NCI-H1105 (cell line): ENCODE measurements at places on chromosomes 16 and 17.

DNA sequence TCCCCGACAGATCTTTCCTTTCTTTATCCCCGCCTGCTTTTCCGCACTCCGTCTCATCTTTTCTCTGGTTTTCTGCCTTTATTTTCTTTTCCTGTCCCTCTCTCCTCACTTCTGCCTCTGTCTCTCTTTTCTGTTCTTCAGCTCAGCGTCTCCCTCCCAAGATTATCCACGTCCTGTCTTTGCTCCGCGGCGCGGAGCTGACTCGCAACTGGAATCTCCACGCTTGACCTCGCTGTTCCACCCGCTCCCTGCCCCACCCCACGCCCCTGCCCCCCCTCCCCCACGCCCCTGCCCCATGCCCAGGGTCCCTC lies 4.9 kb upstream of the LHX1 start:
- no peak for DNase-seq

- no peak for DNase-seq
Measured at GRCh38 chr16:63216696-63217423, 1180.6 kb upstream of the CDH8 start.

GRCh38 chr17:27959382-27959709 lies 66.2 kb upstream of the LYRM9 start:
- DNase-seq, result no peak

GRCh38 chr16:66695471-66695934 lies 1.0 kb downstream of the CMTM4 start:
- DNase-seq, result no peak

DNA sequence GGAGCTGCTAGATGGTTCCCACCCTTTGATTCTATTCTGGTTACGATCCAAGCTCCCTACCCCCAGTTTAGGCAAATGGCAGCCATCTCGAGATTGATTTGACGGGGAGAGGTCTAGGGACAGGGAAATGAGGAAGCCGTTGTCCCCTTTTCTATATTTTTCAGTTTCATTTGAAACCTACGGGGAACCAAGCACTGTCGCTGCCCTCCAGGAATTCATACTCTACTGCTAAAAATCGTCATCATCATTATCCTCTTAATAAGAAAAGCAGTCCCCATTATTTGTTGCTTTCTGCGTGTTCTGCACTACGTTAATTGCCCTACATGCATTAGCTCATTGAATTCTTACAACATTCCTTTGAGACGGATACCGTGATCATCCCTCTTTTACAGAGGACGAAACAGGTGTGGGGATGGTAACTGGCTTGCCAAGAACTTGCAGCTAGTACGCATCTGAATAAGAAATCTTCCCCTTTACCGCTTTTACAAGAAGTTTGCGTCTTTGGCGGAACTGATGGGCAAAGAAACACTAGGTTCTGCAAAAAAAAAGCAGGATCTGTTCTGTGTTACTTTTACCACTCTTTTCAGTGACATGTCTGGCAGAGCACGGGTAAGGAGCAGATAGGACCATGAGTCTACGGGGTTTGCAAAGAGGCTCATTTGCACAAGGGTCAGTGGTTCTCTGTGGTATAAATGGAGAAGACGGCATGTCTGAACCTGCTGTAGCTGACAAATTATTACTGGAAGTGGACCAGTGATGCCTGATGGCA lies 1.1 kb downstream of the CCP110 start:
- peak; percentile 18 for DNase-seq
